ENCODE measurements at places on chromosomes 4 and X.

DNA sequence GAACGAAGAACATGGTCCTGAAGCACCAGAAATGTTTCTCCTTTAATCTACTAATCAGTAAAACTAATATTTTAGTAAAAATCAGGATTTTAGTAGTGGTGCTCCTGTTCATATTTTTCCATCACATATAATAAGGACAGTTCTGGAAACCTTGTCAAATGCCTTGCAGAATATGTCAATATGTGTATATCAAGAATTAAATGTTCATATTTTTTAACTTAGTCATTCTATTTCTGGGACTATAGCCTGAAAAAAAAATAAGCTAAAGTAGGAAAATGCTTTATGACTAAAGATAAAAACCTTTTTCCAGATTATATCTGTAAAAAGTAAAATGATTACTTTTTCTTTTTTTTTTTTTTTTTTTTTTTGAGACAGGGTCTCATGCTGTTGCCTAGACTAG is 65.1 kb downstream of the MAB21L2 start:
- DNase-seq, result no peak

DNA sequence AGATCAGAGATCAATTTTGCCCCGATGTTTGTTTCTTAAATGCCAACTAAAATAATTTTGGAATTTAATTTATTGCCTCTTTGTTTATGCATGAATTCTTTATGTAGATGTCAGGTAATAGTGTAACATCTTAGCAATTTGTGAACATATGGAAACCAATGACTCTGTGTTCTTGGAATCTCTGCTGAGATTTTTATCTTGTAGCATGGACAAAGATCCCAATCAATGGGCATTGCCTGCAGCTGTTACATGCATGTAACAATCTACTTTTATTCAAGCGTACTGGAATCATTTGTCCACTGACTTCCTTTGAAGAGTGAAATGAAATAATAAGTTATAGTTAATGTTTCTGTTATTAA is 61.6 kb upstream of the ARSJ start:
- DNase-seq, result no peak

DNA sequence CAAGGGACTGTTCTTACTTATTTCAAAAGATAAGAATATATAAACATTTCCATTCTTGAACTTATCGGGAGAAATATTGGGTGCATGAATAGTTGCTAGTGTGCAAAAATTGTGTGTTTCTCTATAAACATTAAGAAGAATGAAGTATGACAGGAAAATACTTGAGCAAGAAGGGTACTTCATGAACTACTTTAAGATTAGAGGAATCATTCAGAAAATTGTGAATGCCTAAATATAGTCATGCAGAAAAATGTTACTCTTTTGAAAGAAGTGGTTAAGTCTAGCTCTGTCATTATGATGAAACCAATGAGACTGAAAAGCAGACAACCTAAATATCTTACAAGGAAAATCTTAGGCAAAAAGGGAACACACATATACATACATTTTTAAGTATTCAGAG is 207.8 kb upstream of the PCDH18 start:
- DNase-seq, result no peak

GRCh38 chr4:75895744-75896314 is 6.4 kb downstream of the PPEF2 start:
- no peak for DNase-seq

GRCh38 chrX:130861462-130861861 is 41.5 kb downstream of the ENOX2 start:
- no peak for DNase-seq

- no peak for DNase-seq
Measured at GRCh38 chrX:56968980-56969379, 26.4 kb downstream of the SPIN3 start.

DNA sequence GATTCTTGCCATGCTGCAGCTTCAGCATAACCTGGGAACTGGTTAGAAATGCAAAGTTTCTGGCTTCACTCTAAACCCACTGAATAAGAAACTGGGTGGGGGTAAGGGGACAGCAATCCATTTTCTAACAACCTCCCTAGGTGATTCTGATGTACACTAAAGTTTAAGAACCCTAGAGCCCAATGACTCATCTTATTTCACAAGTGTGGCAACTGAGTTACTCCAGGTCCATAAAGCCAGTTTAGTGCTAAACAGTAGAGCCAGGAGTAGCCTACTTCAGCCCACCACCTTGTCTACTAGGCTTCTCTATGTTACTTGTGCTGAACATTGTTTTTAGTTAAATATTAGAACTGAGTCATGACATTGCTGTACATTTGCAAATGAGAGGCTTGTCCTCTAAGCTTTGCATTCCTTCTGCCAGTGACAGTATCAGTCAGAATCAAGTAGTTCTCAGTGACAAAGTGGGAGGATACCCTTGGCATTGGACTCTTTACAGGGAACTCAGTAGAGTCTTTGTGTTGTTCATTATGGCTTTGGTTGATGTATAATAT is 518.0 kb downstream of the RPA4 start:
- DNase-seq, result no peak

DNA sequence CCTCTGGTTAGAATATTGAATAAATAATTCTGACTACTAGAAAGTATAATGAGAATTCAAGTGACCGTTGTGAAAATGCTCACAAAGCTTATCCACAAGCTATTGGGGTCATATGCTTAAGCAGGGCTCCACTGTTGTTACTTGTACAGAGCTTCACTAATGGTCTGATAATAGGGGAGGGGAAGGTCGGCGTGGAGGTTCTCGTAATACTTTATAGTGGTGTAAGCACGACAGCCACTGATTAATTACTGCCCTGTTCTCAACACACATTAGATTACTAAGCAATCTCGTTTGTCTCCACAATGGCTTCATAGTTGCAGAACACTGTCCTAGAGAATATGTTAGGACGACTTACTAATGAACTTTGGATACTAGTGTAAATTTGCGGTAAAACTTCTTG is 11.6 kb downstream of the UNC5C start:
- DNase-seq, result no peak

DNA sequence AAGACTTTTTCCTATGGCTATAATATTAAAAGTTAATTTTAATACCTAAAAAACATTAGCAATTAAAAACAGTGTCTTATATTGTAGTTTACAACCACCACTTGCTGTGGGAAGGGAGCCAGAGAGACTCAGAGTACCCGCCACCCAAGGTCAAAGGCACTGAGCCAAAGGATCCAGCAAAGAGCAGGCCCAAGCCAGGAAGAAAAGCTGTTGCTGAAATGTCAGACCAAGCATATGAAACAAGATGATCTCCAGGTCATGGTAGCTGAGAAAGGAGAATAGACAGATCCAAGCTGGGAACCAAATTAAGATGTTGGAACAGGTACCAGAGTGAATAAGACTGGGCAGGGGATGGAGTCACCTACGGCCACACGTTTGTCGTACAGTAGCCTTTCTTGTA is 18.8 kb upstream of the ATOH1 start:
- DNase-seq, result no peak

GRCh38 chr4:122658818-122659295 is 38.0 kb upstream of the IL21 start:
- no peak for DNase-seq

DNA sequence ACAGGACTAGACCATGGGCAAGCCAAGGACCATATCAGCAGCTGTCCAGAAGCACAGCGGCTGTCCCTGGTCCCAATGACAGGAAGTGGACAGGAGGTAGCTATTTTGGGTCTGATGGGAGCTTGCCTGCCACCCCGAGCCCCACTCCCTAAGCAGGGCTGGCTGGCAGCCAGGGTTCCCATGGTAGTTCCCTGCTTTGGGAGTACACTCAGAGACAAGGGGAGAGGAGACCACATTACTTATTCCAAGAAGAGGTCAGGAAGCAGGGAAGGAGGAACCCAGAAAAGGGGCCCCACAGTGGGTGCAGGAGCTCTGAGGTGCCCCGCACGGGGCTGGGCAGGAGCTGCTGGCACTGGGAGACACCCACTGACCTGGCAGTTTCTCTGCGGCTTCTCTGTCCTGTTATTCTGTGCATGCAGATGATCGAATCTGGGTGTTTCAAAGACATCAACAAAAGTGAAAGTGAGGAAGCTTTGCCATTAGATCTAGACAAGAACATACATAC is 36.3 kb downstream of the HTT-AS start:
- no peak for DNase-seq

- no peak for DNase-seq
Measured at GRCh38 chr4:78568640-78569305, 17.2 kb downstream of the ANXA3 start.

DNA sequence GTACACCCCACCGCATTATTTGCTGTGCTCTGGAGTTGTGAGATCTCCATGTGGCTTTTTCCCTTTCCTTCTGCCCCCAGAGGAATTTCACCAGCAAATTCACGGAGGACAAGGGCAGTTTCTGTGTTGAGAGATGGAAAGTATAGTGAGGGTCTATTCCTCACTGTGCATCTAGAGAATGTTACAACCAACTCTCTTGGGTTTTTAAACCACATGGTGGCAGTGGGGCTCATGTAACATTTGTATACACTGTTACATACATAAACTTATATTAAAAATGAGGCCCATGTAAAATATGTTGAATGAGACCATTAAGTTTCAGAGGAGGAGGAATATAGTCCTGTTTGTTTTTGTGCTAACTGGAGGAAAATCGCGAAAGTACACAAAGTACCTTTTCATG is 909 bp upstream of the PRKG2 start:
- no peak for DNase-seq

GRCh38 chrX:140343226-140343868 is 161.5 kb downstream of the SOX3 start:
- DNase-seq, result no peak

GRCh38 chr4:7212921-7213320 is 20.6 kb downstream of the SORCS2 start:
- no peak for DNase-seq

DNA sequence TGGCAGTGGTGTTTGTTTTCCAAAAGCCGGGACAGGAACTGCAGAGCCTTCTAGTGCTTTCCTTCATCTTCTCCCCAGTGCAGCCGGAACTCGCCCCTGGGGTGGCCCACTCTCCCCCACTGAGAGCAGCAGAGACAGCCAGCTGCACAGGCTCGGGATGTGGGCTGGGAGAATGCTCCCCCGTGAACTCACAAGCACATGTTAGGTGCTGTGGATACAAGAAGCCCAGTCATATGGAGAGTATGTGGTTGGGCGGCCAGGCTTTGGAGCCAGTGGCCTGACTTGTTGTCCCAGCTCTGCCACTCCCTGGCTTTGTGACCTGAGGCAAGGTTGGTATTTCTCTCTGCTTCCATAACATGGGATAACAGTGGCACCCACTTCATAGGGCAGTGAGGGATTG is 9.4 kb upstream of the KIAA0232 start:
- DNase-seq, result no peak

- DNase-seq, result no peak
Measured at GRCh38 chr4:121819216-121819965, 4.3 kb downstream of the CCNA2 start.

GRCh38 chr4:11505221-11505971 is 76.7 kb upstream of the HS3ST1 start:
- no peak for DNase-seq

DNA sequence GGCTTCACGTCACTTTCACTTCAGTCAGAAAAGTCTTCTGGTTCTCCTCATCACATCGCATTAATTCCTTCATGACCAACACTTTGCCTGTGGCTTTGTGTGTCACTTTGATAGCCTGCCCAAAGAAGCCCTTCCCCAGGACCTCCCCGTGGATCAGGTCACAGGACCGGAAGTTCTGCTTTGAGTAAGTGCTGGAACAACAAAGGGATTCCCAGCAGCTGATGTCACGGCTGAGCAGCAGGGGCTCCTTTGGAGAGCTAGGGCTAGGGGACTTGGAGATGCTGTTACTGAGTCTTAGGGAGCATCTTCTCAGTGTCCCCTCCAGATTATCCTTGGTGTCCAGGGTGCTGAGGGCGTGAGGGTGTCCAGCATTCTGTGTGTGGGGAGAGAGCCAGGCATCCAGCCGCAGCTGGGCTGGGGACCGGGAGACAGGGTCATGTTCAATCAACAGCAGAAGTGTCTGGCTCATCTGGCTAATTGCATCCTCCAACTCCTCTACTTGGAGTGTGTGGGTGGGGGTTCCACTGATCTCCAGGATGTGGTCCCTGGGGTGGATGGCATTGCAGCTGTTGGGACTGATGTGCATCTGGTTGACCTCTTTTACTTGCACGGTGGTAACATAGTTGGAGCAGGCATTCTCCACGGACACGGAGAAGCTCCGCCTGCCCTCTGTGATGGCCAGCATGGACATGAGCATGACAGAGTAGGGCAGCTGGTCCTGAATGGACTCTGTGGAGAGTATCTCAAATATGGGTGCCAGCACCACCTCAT is 39.2 kb upstream of the ARHGAP6 start:
- DNase-seq, result no peak

DNA sequence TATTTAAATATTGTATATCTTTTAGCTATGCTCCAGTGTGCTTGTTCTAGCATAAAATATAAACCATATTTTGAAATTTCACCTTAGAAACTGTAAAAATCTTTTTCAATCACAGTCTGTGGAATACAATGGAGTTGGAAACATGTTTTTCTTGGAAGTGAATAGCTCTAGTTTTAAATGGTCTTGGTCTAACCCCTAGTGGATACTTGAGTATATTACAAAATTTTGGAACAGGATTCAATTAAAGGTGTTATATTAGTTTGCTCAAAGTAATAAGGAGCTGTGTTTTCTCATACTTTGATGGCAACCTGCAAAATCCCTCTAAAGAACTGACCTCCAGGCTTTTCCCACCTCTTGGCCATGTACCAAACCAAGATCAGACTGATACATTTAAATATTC is 48.2 kb downstream of the STK26 start:
- no peak for DNase-seq

DNA sequence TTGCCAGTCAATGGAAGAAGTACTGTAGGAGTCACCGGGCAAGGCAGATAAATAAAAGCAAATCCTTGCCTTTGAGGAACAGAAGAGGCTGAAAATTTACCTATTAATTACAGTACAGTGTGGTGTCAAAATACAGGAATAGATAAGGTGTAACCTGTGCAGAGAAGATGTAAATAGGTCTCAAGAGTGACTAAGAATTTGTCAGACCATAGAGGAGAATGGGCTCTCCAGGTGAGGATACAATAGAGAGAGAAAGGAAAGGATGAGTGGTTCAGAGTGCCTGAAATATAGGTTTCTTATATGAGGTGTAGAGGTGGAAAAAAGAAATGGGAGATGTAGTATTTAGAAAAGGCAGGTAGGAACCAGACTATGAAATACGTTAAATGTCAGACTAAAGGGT is 801 bp upstream of the ZC4H2 start:
- no peak for DNase-seq

DNA sequence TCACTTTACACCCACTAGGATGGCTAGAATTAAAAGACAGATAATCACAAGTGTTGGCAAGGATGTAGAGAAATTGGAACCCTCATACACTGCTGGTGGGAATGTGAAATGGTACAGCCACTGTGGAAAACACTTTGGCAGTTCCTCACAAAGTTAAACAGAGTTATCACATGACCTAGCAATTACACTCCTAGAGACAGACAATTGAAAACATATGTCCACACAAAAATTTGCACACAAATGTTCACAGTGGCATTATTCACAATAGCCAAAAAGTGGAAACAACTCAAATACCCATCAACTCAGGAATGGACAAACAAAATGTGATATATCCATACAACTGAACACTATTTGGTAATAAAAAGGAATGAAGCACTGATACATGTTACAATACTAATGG is 5.7 kb downstream of the ZNF280C start:
- DNase-seq, result no peak

GRCh38 chr4:56752985-56753384 is 68.5 kb downstream of the SPINK2 start:
- no peak for DNase-seq

All from activated CD8-positive, alpha-beta memory T cell treated with anti-CD3 and anti-CD28 coated beads for 48 hours (primary cell).